Natural killer cell (primary cell): ENCODE measurements at places on chromosomes 5 and 9. TPM values are rescaled to one million over a fixed set of nuclear protein-coding genes. Genes with fewer than 3 reads are reported as not detected.

The ANKDD1B gene
- 0.55 TPM for total RNA-seq

- DNase-seq, result no peak
Measured at GRCh38 chr9:134349936-134350335, 23.7 kb downstream of the RXRA start.

The SMIM33 gene
- total RNA-seq, result not detected

GRCh38 chr9:90925581-90926257, 124.1 kb downstream of the SYK start:
- DNase-seq, result no peak

The ADAMTSL2 gene
- not detected for total RNA-seq
